ENCODE measurements at places on chromosomes 6 and 20.

GRCh38 chr6:119890470-119890869 lies 540.9 kb upstream of the MAN1A1 start:
- DNase-seq: no peak

GRCh38 chr6:13336553-13336952 lies 8.2 kb upstream of the TBC1D7 start:
- peak; percentile 71 for DNase-seq

DNA sequence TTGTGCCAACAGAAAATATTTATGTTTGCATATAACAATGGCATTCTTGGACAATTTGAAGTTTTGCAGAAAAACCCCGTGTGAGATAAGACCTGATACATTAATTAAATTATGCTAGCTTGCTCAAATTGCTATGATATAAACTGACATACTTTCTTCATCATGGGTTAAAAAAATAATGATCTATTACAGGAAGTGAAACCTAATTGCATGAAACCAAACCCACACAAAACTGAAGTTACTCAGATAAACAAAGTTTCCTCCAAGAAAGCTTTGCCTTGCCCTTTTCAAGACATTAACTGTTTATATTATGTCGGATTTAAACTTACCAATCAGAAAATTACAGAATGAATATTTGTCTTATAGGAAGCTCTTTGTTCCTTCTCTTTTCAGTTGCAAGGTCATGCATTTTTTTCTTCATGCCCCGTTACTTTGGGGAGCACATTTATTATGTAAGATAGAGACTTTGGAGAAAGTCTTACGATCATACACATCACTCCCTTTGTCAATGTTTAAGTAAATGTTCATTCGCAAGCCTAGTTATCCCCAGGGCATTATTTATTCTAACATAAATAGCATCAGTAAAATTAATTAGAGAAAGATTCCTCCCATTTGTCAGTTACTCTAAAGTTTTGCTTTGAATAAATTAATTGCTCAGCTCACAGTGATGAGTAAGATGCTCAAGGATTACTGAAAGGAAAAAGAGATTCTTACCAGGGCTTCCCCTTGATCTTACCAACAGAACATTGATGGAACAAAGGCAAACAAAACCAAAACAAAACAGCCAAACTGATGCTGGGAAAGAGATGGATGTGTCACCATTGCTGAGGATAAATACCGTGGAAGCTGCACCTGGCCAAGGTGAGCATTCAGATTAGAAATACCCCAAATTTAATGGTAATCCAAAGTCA lies 14.8 kb upstream of the TMEM244 start:
- no peak for DNase-seq

DNA sequence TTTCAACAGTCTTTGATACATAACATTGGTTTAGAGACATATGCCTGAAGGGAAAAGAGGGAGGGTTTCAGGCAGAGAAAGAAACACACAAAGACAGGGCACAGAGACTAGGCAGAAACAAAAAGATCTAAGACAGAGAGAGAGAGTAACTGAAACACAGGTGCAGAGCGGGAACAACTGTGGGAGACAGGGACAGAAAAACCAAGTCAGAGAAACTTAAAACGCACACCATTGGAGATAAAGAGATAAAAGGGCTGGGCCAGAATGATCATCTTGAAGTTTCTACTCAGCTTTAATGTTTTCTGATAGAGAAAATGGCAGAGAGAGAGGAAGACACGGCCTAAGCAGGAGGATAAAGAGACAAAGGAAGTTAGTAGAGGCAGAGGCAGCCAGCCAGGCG lies 11.8 kb downstream of the UNC5CL start:
- no peak for DNase-seq

GRCh38 chr20:37042986-37043972 lies 52.5 kb downstream of the RBL1 start:
- peak; percentile 49 for DNase-seq

DNA sequence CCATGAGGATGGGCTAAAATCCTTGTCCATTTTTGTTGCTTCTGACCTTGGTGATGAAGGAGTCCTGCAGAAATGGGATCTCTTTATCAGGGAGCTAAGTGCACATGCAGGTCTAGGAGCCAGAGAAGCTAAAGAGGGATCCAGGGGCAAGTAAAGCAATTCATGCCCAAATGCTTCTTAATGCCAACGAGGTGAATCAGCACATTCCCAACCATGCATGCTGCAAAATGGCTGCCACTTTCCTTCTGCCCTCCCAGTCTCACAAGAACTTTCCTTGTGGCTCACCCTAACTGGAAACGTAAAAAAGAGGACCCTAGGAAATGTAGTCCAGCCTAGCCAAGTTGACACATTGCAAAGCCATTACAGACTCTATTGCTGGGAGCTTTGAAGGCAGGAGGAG lies 298.4 kb downstream of the MAFB start:
- DNase-seq: no peak

- no peak for DNase-seq
Measured at GRCh38 chr20:58843128-58843556, 7.6 kb downstream of the GNAS-AS1 start.

DNA sequence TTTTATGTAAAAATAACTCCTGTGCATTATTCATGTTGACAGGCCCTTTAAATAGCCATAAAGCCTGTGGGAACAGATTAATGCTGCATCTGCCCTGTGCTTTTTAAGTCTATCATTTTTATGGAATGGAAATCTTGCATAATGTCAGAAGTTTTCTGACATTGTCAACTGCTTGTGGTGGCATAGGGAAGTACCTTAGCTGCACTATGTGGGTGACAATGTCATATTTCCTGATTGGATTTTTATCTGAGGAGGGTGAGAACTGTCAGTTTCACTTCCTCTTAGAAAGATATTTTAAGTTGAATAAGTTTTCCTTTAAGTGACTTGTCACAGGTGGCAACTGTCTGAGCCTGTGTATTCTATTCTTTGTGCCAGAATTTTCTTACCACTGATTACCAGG lies 267.9 kb downstream of the PLCB1 start:
- DNase-seq: no peak

DNA sequence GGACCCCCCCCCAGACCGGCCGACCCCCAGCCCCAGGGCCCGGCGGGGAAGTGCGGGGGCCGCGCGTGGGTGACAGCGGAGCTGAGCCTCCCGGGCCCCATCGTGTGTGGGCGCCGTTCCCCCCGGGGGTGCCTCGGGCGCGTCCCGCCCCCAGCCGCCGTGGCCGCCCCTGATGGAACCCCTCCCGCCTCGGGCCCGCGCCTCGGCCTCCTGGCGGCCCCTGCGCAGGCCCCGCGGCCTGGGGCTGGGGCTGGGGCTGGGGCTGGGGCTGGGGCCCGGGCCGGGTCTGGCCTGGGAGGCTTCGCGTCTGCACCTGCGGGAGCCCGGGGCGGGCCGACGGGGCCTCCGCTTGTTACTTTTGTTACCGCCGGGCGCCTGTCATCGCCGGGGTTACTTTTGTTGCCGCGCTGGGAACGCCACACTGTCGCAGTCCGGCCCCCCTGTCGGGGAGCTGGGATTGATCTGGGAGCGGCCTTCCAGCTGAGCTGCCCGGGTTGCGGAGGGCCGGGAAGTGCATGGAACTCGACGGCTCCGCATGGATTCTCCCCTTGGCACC lies 598 bp downstream of the OGFR start:
- DNase-seq: peak; percentile 26

DNA sequence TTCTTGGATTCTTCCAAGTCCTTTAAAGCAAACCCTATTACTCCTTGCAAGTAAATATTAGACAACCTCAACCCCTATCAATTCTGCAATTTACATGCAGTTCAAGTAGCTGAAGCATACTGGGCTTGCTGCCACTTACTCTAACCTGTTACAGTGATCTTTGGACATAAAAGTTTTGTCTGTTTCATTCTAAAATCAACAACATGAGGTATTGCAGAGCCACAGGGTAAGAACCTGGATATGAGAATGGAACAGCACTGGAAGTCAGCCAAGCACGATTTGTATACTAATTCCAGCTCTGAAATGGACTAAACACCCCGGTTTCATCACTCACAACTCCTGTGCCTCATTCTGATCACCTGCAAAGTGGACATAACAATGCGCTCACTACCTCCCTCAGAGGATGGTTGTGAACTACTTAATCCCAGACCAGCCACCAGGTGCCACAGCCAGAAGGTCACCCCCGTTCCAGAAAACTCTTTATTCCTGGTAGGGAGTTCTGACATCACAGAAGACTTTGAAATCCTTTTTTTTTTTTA lies 270.0 kb downstream of the ADGB start:
- no peak for DNase-seq
